ENCODE measurements at places on chromosomes 7 and 10.

- DNase-seq, result no peak
Observed at GRCh38 chr7:66558201-66558641, 70.5 kb upstream of the KCTD7 start.

DNA sequence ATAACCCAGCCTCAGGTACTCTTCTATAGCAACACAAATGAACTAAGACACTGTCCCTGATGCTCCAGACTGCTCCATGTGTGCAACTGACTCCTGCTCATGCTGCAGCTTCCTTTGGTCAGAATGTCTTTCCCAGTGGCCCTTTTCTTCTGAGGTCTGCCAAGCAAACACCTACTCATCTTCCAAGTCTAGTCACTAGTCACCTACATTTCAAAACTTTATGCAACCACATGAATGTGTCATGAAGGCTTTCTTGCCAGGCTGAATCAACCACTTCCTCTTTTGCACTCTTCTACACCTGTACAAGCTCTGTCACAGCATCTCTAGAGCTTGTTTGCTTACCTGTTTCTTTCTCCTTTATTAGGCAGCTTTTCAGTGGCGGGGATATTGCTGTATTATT, 75.8 kb downstream of the LSMEM1 start:
- DNase-seq, result no peak

- DNase-seq, result no peak
Observed at GRCh38 chr7:151662251-151662826, 142.6 kb upstream of the RHEB start.

GRCh38 chr7:66921396-66921917, 432 bp downstream of the TMEM248 start:
- DNase-seq, result no peak

DNA sequence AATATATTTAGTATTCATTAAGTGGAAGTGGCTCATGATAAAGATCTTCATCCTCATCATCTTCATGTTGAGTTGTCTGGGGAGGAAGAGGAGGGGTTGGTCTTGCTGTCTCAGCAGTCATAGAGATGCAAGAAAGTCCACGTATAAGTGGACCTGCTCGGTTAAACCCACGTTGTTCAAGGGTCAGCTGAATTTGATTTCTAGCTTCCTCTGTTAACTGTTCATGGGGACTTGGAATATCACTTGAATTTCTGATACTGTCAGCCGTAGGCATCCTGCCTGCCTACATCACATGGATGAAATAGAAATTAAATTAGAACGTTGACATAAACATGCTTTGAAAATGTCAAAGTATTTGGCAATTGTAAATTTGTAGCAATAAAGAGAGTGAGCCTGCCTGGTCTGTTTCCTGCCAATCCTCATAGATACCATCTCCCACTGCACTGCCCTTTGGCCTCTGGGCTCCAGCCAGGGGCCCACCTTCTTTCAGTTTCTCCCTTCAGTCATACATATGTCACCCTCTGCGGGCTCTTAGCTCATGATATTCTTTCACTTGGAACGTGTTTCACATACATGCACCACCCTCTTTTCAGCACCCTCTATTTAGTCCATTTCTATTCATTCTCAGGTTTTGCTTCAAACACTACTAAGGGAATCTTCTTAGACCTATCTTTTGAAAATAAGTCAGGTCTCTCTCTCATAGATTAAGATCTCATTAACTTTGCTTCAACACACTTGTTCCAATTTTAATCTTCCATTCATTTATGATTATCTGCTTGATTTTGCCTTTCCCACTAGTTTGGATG, 376.3 kb downstream of the IPMK start:
- no peak for DNase-seq

DNA sequence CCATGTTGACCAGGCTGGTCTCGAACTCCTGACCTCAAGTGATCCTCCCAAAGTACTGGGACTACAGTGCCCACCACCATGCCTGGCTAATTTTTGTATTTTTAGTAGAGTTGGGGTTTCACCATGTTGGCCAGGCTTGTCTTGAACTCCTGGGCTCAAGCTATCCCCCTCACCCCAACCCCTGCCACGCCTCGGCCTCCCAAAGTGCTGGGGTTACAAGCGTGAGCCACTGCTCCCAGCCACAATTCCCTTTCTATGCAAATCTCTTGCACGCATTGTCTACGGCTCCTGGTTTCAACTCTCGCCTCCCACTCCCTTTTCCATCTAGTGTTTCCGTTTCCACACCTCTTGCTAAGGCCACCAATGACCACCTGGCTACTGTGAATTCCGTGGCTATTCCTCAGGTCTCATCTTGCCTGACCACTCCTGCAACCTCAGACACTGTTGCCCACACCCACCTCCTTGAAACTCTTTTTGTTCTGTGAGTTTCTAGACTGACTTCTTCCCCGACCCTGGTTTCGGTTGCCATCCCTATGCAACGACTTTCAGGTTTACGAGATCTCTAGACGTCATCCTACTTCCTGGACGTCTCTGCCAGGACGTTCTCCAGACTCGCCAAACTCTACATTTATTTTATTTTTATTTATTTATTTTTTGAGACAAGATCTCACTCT, 3.4 kb downstream of the CLDN3 start:
- DNase-seq, result no peak

All from AG09309 (cell line).